ENCODE measurements at places on chromosomes 1 and 21.
A peak's percentile ranks its signal among the peaks of the same experiment; 100 is the strongest.

DNA sequence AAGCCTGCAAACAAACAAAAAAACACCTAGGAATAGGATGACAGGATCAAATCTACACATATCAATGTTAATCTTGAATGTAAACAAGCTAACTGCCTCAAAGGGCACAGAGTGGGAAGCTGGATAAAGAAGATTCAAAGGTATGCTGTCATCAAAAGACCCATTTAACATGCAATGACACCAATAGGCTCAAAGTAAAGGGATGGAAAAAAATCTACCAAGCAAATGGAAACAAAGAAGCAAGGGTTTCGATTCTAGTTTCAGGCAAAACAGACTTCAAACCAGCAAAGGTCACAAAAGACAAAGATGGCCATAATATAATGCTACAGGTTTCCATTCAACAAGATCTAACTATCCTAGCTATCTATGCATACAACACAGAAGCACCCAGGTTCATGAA lies 16.2 kb upstream of the OR2T10 start:
- no peak for DNase-seq

DNA sequence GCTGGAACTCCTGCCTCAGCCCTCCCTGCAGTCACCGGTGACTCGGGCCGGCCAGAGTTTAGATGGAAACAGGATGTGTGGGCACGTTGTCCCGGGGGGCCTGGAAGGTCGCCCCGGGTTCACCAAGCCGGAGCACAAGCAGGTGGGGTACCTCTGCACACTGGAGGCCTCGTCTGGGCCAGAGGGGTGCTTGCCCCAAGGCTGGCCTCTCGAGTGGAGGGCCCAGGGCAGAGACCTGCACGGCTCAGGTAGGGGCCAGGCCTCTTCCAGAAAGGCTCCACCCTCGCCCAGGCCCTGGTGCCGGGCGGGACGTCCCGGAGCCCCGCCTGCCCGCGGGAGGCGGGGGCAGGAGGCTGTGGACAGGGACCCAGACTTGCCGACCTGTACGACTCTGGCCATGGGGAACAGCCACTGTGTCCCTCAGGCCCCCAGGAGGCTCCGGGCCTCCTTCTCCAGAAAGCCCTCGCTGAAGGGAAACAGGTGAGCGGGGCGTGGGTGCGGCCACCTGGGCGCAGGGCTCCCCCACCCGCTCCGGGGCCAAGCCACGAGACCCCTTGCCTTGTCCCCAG lies at the start of gene PLEKHN1:
Gene PLEKHN1, plus strand, starts transcription at position 348 of the 569 bp plus-strand sequence. Its CDS starts 50 bp downstream, at position 398.
- no peak for DNase-seq

GRCh38 chr1:41476807-41477361 lies 7.6 kb downstream of the EDN2 start:
- no peak for DNase-seq

DNA sequence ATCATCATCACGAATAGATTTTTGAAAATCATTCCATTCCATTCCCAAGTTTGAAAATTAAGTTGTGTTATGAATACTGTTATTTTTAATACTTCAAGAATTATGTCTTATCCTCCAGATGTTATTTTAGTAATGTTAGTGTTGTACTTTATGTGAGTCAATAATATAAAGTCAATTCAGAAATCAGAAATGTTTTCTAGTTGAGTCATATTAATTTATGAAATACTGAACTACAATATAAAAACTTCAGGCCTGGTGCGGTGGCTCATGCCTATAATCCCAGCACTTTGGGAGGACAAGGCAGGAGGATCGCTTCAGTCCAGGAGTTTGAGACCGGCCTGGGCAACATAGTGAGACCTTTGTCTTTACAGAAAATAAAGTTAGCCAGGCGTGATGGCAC lies 38.4 kb upstream of the GPR25 start:
- no peak for DNase-seq

DNA sequence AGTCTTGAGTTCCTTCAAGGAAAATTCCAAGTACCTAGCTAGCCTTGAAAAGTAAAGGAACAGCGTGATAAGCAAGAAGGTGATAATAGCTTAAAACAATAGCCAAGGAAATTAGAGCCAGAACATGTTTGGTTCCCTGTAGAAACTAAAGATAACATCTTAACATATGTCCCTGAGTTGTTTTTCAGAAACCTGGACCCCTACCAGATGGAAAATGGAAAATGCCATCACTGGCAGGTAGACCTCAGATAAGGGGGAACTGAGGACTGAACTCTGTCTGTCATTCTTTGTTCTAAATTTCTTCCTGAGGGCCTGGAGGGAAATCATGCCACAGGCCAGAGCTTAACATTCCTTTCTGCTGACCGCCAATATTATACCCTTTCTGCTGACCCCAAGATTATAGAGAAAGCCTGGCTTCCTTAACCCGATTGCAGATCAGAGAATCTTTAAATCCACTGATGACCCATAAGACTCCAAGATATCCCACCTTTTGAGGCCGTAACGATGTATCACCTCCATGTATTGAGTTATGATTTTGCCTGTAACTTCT lies 23.4 kb downstream of the CNIH3 start:
- DNase-seq = no peak

GRCh38 chr21:34707876-34708325 lies 39.1 kb downstream of the CLIC6 start:
- DNase-seq = no peak

DNA sequence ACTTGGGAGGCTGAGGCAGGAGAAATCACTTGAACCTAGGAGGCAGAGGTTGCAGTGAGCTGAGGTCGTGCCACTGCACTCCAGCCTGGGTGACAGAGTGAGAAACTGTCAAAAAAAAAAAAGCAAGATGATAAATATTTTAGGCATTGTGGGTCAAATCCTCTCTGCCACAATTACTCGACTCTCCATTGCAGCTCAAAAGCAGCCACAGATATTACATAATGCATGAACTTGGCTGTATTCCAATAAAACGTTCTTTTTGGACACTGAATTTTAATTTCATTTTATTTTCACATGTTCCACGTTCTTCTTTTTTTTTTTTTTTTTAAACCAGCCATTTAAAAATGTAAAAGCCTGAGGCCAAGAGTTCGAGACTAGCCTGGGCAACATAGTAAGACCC lies 69.4 kb downstream of the TCP10L start:
- DNase-seq = no peak

- no peak for DNase-seq
These were observed 41.2 kb downstream of the TDRD5 start for GRCh38 chr1:179632868-179633267.

DNA sequence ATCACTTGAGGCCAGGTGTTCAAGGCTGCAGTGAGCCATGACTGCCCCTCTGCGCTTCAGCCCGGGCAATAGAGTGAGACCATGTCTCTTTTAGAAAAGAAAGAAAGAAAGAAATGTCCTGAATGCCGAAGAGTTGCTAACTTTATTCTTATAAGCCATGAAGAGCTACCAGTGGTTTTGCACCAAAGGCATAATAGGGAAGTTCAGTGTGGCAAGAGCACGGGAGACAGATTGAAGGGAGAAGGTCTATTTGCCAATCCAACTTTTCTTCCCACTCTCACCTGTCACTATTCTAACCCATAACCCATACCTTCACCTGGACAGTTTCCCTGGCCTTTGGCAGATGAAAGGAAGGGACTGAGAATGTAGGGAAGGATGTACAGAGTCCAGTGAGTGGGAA lies 4.4 kb upstream of the PEA15 start:
- DNase-seq = no peak

DNA sequence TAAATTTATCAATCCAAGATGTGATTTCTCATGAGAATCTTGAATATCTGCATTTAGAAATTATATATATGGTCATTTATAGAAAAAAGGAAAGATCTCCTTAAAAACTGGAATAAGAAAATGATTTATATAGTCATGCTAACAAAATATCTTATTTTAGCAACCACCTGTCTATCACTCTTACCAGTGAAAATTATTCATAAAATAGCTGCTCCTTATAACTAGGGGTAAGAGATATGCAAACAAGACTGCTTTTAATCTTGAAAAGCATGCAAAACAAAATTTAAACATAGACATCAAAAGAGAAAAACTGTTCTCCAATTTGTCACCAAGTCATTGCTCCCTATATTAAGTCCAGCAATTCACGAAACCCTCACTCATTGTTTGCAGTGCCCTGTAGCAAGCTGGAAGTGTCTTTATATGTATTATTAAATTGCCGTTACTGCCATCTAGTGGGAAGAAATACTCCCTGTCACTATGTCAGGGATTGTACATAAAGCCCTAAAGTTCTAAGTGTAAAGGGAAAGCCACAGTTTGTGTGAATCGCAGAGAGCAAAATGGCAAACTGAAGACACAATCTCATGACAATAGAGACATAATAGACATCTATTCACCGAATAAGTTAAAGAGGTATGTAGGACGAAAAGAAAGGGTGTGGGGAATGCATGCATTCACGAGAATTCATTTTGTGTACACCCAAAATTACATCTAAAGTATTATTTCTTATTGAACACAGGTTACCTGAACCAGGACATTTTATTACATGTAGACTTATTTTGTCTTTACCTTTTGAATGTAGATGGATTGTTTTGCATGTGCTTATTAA lies 600.5 kb downstream of the USP25 start:
- DNase-seq = peak; percentile 16

DNA sequence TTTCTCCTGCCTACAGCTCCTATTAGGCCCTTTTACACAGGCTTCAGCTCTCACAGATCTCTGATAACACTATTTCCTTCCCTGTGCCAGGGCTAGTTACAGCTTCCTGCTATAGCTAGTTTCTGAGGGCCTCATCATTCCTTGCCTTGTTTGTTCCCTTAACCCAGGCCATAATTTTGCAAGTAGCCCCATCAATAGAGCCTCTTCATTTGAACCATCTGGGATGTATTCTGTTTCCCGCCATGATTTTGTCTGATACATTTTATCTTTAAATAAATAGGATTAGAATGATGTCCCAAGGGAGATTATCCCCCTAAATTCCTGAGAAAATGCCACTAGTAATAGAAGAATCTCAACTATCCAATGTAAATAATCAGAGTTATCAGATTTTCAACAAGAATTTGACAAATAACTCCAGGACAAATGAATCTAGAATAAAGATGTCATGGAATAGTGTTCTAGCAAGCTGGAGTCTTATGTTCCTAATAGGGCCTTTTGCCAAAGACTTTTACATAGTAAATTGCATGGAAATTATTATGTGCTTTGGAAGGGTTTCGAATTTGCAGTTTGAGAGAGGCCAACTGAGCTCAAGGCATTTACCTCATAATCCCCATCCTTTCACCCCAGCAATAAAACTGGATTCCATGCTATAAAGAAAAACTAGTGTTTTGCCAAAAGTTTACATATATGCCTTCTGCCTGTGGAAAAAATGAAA lies 16.1 kb downstream of the IFT25 start:
- no peak for DNase-seq

DNA sequence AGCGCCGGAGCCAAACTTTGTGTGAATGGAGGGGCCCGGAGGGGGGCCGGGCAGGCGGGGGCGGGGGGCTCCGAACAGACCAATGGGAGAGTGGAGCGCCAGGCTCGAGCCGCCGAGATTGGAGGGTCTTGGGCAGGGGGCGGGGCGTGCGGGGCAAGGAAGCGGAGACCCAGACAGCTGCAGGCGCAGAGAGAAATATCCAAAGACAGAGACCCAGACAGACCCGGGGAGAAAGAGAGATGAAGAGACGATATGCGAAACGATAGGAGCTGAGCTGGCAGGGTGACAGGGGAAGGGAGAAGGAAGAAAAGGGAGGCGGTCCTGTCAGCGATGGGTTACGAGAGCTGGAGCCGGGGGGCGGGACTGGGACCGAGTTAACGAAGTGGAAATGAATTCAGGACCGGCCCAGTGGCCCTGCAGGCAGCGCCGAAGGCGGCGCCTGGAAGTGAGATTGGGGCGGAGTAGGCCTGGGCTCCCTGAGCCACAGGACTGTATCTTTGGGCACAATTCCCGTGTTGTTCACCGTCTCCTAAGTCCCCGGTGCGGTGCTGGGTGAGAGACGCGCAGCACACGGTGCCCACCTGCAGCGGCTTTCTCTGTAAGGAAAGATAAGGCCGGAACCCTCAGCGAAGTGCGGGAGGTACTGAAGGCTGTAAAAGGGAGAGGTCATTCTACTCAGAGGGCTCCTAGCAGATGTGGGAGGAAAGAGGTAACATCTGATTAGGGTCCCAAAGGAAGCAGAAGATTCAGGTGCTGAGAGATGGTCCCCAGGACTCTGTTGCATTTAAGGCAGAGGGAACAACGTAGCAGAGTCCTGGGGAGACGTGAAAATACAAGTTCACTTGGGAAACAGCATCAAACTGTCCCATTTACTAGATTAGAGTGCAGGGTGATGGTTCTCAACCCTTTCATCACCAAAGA lies 543 bp upstream of the KCNJ10 start:
- no peak for DNase-seq

GRCh38 chr1:29946057-29946456 lies 709.7 kb downstream of the PTPRU start:
- DNase-seq = no peak

DNA sequence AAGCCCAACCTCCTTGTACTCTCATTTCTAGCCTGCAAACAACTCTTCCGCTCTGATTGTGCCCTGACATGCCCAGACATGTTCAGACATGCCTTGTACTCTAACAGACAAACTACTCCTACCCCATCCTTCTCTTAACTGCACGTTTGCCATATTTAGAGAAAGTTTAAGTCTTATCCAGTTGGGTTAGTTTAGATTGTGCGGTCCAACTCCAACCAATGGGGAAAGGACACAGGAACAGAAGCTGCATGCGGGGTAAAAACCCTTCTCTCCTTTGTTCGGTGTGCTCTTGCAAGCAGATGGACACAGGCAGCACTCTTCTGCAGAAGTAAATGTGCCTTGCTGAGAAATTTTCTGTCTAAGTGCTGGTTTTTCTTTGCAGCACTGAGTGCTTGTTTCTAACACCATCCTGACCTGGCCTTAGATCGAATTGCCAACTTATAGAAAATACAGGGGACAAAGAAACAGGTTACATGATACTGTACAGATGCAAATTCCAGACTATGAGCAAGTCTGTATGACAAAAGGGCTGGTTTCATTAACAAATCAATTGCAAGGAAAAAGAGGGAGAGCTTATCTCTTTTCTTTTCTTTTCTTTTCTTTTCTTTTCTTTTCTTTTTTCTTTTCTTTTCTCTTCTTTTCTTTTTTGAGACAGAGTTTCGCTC lies 35.8 kb upstream of the IFNGR2 start:
- DNase-seq = no peak

DNA sequence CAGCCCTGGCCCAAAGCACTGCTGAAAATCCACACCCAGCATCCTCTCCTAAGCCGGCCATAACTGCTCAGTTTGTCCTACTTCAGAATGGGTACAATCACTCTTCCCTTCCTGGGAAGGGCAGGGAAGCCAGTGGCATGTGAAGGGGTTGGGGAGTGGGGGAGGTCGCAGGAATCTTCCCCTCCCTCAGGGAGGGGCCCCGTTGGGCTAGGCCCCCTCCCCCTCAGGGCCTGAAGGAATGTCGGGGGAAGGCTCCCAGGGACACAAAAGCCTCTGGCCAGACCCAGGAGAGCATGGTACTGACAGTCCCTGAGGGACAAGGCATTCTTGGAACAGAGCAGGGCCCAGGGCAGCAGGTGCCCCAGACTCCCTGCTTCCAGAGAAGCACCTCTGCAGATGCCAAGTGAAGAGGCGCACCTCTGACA lies 1.2 kb downstream of the ELOVL1 start:
- DNase-seq = no peak

- no peak for DNase-seq
These were observed 9.5 kb upstream of the DUSP23 start for GRCh38 chr1:159771127-159771895.

DNA sequence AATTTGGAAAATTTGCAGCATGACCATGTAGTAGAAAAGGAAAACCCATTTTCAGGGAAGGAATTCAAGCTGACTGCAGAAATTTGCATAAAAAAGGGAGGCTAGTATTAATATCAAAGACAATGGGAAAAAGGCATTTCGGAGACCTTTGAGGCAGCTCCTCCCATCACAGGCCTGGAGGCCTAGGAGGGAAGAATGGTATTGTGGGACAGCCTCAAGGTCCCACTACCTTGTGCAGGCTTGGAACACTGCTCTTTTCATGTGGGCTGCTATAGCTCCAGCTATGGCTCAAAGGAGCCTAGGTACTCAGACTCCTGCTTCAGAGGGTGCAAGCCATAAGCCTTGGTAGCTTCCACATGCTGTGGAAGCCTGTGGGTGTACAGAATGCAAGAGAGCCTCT lies 139.3 kb downstream of the C1orf94 start:
- no peak for DNase-seq

All from COLO829 (cell line).